Fibroblast of skin of scalp (primary cell): ENCODE measurements at places on chromosomes 12 and 14.

DNA sequence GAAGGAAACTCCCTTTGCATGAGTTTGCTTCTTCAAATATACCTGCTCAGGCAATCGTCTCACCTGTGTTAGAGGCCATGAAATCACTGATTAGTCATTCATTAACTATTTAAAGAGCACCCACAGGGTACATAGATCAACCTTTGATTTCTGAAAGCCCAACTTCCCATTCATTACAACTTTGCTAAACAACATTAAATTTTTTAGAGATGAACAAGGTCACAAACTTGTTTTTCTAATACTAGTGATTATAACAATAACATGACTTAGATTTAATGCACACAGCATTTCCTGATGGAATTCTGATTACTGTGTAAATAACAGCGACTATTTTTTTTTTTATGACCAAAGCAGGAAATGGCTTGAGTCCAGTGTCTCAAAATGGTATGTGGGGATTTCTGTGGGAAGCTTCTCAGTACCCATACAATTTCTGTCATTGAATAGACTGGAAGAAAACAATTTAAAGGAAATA, 5.4 kb upstream of the ERO1A start:
- peak; percentile 10 for DNase-seq

GRCh38 chr12:93753285-93753684, 76.1 kb downstream of the CRADD start:
- no peak for DNase-seq

DNA sequence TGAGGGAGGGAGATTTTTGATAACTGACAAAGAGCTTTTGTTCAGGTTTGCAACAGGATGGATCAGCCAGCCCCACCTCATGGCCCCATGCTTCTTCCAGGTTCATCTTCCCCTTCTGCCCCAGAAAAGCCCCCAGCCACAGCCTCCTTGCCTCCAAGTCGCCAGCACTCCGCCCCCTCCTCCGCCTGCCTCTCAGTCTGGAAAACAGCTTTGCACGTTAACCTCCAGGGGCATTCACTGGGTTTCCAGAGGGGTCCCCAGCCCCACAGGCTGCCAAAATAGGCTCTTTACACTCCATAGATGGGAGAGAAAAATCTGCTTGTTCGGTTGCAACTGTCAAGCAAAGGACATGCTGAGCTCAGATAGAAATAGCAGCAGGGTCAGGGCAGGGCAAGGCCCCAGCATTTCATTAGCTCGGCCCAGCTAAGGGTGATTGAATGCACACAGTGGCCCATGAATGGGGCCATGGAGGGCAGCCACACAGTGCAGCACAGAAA, 253.6 kb downstream of the ZFP36L1 start:
- no peak for DNase-seq

GRCh38 chr12:28099871-28100270, 90.4 kb upstream of the CCDC91 start:
- no peak for DNase-seq

DNA sequence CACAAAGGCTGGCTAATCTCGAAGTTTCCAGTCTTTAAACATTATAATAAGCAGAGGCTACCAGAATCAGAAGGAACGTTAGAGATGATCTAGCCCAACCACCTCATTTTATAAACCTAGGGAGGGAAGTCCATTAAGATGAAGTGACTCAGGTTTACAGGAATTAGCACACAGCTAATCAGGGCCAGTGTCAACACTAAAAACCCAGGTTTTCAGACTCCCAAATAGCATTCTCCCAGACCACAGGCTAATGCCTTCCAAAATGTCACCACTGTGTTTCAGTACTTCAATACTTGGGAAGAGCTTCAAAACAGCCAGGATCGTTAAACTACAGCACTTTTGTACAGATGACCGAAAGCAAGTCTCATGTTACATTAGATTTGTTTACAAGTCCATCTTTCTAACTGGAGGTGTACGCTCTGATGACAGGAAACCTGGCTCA, 89.2 kb downstream of the FOXN3 start:
- peak; percentile 33 for DNase-seq

DNA sequence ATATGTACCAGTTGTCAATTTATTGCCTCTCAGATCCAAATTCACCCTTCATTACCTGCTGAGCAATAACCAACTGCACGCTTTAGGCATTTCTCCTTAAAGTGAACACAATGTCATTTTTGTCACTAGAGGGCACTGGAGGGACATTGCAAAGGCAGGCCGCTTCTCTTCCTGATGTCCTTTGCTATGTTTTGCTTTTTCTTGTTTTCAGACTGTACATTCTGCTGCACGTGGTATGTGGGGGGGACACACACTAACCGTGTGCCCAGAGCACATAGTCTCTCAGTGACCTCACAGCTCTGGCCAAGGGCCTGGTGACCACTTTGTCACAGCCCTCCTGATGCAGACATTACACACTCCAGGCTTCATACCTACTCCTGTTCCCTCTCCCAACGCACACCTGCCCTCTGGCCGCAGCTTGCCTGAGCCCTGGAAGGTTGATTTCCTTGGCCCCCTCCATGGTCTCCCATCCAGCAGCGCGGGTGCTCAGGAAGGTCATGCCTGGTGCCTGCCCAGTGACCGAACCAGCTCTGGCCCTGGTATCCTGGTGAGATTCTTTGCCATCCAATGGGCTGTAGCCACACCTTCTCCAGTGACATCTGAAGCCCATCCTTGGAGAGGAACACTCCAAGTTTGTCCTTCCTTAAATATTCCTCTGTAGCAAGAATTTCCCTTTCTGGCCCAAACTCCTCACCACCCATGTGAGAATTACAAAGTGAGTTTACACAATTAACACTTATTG, 39.9 kb downstream of the MYO1H start:
- DNase-seq: peak; percentile 30

GRCh38 chr14:77087631-77088030, 10.4 kb upstream of the CIPC start:
- DNase-seq: no peak
